WERI-Rb-1 (cell line): ENCODE measurements at places on chromosomes 12 and 14.
A peak's percentile ranks its signal among the peaks of the same experiment; 100 is the strongest.

DNA sequence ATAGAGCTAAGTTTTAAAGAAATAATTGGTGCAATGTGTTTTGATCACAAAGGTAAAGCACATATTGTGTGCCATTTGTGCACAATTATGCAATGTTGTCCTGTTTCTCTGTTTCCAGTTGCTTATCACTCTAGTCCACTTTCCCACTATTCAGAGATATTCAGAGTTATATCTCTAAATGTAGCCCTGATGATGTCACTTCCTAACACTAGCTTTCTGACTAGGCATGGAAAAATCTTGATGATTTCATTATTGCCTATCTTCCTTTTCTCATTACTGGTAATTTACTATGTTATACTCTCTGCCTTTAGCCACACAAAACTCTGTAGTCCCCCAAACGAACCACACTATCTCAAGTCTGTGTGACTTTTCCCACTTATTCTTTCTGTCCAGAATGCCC, 221.2 kb downstream of the TRHDE start:
- no peak for DNase-seq

- no peak for DNase-seq
Observed at GRCh38 chr14:27063959-27064358, 466.1 kb upstream of the NOVA1 start.

GRCh38 chr14:69504775-69505174, 20.2 kb downstream of the PLEKHD1 start:
- DNase-seq, result no peak

- no peak for DNase-seq
Observed at GRCh38 chr12:537772-538171, 78.0 kb downstream of the B4GALNT3 start.

DNA sequence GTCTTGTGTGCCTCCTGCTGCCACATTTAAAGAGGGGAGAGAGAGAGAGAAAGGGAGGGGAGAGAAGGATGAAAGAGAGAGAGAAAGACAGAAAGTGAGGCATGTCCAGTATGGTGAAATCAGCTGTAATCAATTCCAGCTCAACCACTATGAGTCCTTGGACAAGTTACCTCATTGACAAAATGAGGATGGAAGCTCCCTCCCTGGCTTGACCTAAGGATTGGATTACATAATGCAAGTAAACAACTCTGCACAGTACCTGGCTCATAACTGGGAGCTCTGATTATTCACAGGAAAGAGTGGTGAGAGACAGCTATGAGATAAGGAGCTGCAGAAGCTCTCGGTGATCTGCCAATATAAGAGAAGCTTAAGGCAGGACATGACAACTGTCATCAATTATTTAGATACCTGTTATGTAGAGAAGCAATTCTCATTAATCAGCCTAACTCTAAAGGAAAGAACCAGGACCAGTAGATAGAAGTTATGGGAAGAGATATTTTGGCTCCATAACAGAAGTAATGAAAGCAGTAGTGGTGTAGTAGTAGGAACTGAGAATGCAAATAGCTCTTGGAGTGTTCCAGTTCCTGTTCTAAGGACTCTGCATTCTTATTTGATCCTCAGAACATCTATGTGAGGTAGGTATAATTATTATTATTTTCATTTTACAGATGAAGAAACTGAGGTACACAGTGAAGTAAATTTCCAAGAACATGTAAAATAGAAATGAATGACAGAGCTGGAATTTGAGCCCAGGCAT, 791.6 kb downstream of the DIO2 start:
- DNase-seq, result no peak

DNA sequence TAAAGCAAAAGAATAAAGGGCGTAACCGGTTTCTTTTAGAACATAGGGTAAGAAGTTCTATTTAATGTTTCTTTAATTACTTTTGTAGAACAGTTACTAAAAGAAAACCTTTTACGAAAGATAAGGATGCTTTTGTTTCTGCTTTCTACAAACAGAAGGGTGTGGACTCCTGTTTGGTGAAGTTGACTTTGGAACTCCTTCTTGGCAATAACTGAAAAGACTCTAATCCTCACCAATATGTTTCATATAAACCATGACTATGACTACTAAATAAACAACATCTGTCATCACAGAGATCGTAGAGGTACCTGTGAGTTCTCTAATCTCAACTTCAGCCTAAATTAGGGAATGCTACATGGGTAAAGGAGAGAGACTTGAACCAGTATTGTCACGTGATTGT, 210.8 kb upstream of the FLRT2 start:
- no peak for DNase-seq

GRCh38 chr14:45526715-45527549, 273.9 kb upstream of the MIS18BP1 start:
- DNase-seq, result peak; percentile 55

GRCh38 chr12:114018669-114019068, 52.5 kb upstream of the RBM19 start:
- DNase-seq, result no peak

DNA sequence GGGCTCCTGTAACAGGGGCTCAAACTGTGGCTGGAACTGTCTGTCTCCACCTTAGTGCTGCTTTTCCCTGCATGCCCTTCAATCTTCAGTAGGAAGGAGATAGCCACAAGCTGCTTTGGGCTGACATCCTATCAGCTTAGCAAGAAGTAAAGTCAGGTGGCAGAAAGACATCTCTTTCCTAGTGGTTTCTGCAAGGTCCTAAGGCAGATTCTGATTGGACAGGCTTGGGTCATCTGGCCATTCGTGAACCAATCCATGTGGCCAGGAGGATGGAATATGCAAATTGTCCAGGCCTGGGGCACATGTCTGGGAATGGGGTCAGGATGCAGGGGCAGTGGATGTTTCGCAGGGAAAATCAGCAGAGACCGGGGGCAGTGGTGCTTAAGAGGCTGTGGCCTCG, 5.2 kb downstream of the RITA1 start:
- DNase-seq, result peak; percentile 65

DNA sequence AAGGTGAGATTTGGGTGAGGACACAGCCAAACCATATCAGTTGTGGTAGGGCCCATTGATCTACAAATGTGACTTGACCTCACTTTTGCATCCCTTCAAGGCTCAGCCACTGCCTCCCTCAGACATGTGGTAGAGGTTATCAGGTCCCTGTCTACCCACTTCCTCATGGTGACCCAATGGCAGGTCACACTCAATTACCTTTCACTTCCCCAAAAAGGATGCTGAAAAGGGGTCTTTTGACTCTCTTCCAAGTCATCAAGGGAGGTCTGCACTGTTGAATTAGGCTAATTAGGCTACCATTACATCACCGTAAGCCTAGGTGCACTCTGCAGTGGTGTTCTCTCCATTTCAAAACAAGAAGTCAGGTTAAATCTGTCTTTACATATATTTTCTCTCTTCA, 22.6 kb upstream of the DRAM1 start:
- no peak for DNase-seq

- DNase-seq, result no peak
Observed at GRCh38 chr12:1457901-1458300, 136.5 kb downstream of the FBXL14 start.

DNA sequence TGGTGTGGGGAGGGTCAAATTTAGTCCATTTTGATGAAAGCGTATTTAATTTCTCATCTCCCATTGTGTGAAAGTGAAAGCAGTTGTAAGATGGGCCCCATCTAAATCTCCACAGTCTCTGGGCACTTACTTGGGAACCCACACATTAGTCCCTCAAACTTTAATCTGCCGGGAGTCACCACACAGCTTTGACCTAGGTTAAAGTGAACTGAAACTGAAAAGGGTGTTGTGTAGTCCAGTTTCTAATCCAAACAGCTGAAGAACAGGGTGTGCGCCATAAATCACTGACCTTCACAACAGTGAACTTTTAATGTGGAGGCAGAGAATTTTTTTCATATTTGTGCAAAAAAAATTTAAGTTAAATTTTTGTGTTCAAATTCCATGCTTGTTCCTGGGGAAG, 48.4 kb upstream of the PTPRO start:
- no peak for DNase-seq

GRCh38 chr12:24821691-24822090, 127.2 kb downstream of the BCAT1 start:
- no peak for DNase-seq

GRCh38 chr12:90953956-90954421, 987 bp downstream of the CCER1 start:
- DNase-seq, result no peak

GRCh38 chr12:129885287-129885686, 18.5 kb downstream of the TMEM132D start:
- DNase-seq, result no peak

- DNase-seq, result no peak
Observed at GRCh38 chr14:72675126-72675525, 218.8 kb downstream of the DPF3 start.

- peak; percentile 26 for DNase-seq
Observed at GRCh38 chr12:113242026-113242418, 20.8 kb downstream of the TPCN1 start.

GRCh38 chr14:64388533-64389285, 556 bp downstream of the MTHFD1 start:
- no peak for DNase-seq

- DNase-seq, result no peak
Observed at GRCh38 chr12:75870878-75871277, 160.7 kb downstream of the PHLDA1 start.

- no peak for DNase-seq
Observed at GRCh38 chr12:4562034-4562657, at the start of gene DYRK4. DYRK4 (plus strand) TSS chr12:4562208; CDS start chr12:4562246, 38 bp downstream.

GRCh38 chr12:130970908-130971233, 17.2 kb downstream of the ADGRD1 start:
- DNase-seq, result no peak

- DNase-seq, result no peak
Observed at GRCh38 chr12:24087294-24087693, 137.8 kb upstream of the SOX5 start.

GRCh38 chr14:93978735-93979134, 2.4 kb upstream of the ASB2 start:
- DNase-seq, result no peak

GRCh38 chr14:104282332-104283196, 144.2 kb downstream of the KIF26A start:
- DNase-seq, result peak; percentile 1

DNA sequence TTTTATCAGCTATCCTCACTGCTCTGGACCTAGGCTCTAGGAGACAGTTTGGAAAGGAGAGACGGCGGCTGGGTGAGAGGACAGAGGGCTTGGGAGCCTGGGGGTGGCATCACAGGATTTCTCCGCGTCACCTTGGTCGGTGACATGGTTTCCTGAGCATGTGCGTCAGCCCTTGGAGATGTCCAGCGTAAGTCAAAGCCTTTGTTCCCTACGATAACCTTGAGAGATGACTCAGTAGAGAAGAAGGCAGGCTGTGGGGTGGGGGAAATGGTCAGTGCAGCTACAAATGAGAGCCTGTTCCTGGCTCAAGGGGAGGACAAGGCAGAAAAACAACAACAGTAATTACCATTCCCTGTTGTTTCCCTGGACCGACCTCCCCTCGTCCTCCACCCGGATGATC, 90.2 kb upstream of the TBX3 start:
- no peak for DNase-seq

DNA sequence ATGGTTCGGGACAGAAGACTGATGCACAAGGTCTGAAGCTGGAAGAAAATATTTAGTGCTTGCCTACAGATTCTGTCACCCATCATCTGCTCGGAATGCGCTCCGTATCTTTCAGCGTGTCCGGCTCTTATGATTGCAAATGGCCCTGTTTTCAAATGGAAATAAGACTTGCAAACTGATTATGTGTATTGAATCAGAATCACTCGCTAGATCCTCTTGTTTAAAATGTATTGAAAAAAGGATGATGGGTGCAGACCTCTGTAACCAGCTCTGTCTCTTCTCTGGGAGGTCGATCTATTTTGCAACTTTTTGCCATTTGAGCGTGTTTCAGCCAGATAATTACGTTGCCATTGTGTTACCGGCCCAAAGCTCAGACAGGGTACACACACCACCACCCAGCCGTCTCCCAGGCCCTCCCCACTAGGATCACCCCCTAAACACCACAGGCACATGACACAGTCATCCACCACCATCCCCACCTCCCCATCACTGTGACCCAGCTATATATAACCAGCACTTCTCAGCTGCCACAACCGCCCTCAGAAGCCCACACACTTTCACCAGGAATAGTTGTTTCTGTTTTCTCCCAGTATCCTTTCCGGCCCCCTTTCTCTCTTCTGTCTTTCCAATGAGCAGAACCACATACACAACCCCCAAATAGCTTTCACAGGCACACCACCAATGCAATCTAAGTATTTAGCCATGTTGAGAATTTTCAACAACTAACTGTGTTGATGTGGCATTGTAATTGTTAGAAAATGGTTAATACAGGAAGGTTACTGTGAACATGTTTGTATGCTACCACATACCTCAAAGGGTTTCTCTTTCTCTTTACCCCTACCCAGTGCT, 10.7 kb downstream of the NKX2-1 start:
- DNase-seq, result no peak

- no peak for DNase-seq
Observed at GRCh38 chr12:20588042-20588441, 107.1 kb upstream of the SLCO1C1 start.

DNA sequence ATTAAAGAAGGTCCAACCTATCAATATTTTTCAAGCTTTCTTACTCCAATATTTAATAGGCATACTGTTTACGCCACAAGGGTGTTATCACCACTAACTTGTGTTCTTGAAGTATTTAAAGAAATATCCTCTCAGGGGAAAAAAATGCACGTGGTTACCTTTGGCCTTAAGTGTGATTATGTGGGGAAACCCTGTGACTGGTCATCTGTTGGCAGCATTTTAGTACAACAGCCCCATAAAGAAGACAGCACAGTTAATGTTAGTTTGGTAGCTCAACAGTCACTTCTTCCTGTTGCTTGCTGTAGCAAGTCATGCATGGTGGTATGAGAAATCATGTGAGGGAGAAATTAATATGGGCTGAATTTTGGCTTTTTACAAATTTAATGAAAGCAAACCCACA, 1021.5 kb upstream of the TMEM132C start:
- DNase-seq, result no peak

DNA sequence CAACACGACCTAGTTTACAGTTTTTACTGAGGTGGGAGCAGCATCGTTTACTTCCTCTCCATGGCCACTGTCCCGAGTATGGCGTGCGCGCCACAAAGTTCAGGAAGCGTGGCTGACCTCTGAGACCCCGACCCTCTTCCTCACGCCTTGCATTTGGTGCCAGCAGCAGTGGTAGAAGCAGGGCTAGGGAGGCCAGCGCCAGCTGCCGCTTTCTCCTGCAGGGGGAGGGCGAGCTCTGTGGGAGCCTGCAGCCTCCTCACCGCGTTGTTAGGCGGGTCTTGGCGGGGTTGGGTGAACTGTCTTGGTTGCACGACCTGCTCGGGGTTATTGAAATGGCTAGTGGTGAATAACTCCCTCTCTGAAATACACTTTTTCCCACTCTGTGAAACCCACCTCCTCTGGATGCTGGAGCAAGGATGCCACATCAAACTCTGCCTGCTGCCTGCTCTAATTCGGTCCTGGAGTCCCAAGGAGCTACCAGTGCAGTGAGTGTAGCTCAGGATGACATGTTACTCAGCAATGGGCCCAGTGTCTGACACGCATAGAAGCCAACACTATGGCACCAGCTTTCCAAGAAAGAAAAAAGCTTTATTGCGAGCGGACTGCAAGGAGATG, 22.3 kb upstream of the TDRD9 start:
- DNase-seq, result no peak

GRCh38 chr14:56057767-56058166, 60.4 kb upstream of the PELI2 start:
- no peak for DNase-seq
